Suppressor macrophage (primary cell): ENCODE measurements at places on chromosomes 1 and 21.

GRCh38 chr1:65009176-65009575 lies 42.8 kb upstream of the JAK1 start:
- DNase-seq, result no peak

DNA sequence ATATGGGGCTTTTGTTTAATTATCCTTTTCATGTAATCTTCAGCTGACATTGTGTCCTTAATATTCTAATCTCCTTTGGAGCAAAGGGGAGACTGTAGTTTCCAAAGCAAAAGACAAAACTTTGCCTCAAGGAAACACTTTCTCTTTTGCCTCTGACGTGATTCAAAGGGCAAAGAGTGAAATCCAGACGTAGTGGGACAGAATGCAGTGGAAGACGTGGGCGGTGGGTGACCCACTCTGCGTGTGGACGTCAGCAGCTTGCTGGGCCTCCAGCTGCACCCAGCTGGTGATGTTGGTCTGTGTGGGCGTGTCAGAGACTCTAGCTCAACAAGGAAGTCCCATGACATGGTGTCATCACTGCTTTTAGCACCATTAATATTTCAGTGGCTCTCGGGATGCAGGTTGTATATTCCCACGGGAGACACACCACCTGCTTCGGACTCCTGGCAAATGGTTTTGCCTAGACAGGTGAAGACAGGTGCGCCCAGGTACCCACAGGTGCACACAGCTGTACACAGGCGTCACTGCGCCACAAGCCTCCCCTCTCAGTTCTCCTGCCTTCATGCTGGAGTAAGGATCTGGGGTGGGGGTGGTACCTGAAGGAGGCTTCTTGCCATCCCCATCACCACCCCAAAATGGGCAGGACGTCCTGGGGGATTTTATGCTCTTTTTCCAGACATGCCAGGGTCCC lies 292.1 kb upstream of the VAMP3 start:
- peak; percentile 97 for DNase-seq

- DNase-seq, result peak; percentile 6
These were observed 279.3 kb upstream of the CAMK1G start for GRCh38 chr1:209304166-209304565.

DNA sequence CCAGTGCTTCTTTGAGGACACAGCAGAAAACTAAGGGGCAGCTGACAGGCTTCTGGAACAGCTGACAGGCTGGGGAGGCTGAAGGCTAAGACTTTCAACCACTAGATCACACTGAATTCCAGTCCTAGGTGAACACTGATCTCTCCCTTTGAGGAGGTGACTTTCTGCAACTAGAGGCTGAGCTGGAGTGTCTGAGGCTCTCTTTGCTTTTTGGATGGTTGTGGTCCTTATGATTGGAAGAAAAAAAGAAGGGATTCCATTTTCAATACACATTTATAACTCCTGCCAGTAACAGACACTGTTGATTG lies 1.4 kb downstream of the IL6R start:
- DNase-seq, result no peak

- no peak for DNase-seq
These were observed 15.1 kb downstream of the PLPPR5 start for GRCh38 chr1:98989556-98989907.

- DNase-seq, result peak; percentile 92
These were observed 4.7 kb downstream of the LAX1 start for GRCh38 chr1:203769505-203770343.

- DNase-seq, result no peak
These were observed 92.9 kb downstream of the RYR2 start for GRCh38 chr1:237134929-237135328.

DNA sequence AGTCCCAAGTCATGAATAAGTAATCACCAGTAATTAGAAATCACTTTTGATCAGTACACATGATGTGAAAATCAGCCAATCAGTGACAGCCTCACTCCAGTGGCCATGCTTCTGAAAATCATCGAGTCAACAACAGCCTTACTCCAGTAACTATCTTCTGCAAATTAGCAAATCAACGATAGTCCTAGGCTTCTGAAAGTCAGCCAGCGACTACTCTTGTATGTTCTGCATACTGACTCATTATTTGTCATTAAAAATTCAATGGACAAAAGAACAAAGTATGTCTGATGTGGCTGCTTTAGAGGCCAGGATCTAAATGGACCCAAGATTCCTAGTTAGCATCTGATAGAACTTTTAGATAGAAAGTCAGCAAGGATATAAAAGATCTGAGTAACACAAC lies 102.5 kb downstream of the GPR52 start:
- DNase-seq, result no peak

GRCh38 chr1:172167796-172168596 lies 252.5 kb upstream of the C1orf105 start:
- DNase-seq, result no peak

- DNase-seq, result no peak
These were observed 379.2 kb upstream of the ADAMTS5 start for GRCh38 chr21:27346041-27346448.

GRCh38 chr1:17265950-17266349 lies 17.1 kb downstream of the PADI3 start:
- no peak for DNase-seq

DNA sequence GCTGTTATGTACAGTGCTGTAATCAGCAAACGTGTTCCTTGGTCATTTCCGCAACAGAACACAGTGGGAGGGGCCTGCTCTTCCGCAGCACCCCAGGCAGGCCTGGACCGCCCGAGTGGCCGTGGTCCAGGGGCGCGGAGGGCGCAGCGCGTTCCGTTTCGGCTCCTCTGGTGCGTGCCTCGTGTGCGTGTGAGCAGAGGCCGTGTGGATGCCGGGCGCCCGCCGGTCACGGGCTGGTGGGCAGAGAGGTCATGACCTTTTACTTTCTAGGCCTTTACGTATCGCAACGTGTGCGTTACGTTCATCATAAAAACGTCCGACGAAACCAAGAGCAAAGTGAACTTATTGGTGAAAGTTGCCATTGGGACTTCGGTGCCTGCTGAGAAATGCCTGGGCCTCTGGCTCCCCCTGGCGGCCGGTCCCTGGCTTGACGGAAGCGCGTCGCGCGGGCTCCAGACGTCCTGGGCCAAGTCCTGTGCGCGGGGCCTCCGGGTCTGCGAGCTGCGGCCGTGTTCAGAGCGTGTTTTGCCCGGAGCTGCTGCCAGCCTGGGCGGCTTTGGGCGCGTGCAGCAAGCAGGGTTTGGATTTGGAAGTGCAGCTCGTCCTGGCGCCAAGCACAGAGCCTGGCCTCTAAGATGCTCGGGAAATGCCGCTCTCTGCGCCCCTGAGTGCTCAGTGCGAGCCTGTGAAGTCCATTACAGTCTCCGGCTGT lies 34.4 kb downstream of the COL18A1 start:
- peak; percentile 92 for DNase-seq

DNA sequence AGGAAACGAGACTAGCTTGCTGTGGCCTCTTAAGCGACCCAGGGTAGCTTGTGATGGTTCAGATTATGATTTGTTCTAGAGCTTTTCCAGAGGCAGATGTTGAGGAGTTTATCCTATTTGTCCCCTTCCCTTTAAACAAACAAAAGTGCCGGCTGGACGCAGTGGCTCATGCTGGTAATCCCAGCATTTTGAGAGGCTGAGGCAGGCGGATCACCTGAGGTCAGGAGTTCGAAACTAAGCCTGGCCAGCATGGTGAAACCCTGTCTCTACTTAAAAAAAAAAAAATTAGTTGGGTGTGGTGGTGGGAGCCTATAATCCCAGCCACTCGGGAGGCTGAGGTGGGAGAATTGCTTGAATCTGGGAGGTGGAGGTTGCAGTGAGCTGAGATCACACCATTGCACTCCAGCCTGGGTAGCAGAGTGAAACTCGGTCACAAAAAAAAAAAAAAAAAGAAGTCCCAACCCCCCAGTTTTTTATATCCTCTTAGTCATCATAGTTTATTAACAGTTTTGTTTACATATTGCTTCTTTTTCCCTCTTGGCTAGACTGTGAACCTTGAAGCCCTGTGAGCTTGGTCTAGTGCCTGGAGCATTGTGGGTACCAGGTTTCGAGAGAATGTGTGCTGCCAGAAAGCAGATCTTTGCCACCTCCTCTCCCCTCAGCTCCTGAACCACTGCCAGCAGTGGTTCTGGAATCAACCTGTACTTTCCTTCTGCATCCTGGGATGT lies 29.8 kb downstream of the MAPKAPK2 start:
- no peak for DNase-seq

GRCh38 chr1:166384948-166385347 lies 218.1 kb upstream of the FAM78B start:
- DNase-seq, result no peak

- DNase-seq, result no peak
These were observed 53.4 kb downstream of the DMAP1 start for GRCh38 chr1:44266400-44267344.

DNA sequence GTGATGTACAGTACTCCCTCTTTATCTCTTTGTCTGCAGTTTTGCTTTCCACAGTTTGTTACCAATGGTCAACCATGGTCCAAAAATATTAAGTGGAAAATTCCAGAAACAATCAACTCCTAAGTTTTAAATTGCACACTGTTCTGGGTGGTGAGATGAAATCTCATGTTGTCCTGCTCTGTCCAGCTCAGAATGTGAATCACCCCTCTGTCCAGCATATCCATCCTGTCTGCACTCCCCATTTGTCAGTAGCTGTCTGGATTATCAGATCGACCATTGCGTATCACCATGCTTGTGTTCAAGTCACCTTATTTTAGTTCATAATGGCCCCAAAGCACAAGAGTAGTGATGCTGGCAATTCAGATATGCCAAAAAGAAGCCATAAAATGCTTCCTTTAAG lies 118.2 kb upstream of the PDE4B start:
- DNase-seq, result no peak

DNA sequence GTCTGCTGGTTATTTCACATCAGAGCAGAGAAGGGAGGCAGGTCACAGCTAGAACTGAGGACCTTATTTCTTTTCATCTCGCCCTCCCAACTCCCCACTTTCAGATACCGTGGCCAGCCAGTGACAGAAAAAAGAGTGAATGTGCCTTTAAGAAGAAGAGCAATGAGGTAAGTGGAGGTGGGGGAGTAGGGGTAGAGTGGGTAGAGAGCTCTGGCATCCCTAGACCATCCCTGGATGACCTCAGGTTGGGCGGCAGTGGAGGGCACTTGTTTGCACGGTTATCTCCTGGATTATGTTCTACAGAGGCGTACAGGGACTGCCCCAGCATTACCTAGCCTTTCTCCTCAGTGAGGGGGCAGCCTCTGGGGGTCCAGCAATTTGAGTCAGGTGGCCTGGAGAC lies 4.6 kb downstream of the SEMA4A start:
- DNase-seq, result no peak

DNA sequence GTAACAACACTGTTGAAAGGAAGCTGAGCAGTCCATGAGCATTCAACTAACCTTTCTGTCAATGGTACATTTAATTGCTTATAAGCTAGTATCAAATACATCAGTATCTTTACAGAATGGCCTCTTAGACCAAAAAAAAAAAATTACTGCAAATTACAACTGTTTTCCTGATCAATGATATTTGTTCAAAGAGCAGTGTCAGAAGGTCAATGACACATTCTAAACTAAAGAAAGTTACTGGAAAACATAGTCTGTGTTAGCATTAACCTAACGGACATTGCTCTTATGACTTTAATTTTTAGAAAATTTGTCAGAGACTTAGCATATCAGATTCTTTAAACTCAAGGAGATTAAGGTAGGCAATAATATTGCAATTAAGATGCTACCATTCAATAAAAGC lies 162.5 kb downstream of the KCNT2 start:
- DNase-seq, result no peak

DNA sequence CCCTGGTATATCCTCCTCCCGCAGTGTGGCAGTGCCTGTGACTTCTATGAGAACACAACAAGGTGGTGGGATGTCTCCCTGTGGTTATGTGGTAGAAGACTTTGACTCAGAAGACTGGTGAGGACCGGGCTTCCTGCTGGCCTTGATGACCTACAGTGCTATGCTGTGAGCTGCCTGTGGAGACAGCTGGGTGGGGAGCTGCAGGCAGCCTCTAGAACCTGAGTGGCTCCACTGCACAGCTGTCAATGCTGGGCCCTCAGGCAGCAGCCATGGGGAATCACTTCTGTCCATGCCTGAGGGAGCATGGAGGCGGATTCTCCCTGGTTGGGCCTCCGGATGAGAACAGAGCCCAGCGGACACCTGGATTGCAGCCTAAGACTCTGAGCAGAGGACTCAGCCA lies 14.9 kb downstream of the SLC1A7 start:
- no peak for DNase-seq
